ENCODE measurements at places on chromosomes 1 and 21.
A peak's percentile ranks its signal among the peaks of the same experiment; 100 is the strongest.

DNA sequence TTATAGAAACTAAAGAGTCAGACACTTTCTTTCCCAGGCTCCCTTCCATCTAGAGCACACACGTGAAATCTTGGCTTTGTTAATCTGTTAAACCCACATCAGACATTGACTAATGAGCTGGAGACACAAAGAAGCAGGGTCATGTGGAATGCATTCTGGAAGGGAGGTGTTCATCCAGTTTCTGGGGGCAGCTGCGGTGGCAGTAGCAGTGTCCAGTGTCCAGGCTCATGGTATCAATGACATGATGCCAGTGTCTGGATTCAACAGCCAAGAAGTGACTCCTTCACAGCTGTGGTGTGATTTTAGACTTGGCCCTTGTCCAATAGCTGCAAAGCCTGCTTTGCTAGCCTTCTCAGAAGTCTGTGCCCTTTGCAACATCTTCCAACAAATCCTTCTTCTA is 95.2 kb downstream of the NTPCR start:
- DNase-seq = no peak

- DNase-seq = no peak
Observed at GRCh38 chr1:6969106-6969505, 183.9 kb downstream of the CAMTA1 start.

DNA sequence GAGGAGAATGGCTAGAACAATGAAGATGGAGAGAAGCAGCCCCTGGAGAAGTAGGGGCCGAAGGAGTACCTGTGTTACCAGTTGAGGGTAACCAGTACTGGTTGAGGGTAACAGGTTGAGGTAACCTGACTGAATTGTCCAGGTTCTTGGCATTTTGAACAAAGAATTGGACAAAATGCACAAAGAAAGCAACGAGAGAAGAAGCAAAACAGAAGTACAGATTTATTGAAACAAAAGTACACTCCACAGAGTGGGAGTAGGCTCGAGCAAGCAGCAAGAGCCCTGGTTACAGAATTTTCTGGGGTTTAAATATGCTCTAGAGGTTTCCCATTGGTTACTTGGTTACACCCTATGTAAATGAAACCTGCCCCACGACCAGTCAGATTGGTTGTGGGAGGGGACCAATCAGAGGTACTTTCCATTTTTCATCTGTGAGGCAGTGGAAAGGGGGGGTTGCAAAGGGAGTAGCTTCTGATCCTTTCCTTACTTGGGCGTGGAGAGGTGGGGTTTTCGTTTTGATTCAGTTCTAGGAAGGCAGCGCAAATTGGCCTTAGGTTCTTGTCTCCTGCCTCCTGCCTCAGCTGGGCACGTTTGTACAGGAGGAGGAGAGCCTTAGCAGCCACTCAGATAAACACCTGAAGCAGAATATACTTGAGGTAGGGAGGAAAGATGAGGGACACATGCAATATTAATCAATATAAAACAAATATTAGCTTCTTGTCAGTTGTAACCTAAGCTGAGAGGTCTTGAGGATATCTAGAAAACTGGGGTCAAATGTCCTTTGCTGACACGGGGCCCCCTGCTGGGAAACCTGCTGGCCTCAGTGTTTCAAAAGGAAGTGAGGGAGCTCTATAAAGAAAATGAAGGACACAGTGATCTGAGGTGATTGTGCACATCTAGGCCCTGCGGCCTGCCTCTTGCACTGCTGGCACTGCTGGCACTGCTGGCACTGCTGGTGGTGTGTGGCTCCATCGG is 14.3 kb upstream of the LSM10 start:
- DNase-seq = peak; percentile 86

DNA sequence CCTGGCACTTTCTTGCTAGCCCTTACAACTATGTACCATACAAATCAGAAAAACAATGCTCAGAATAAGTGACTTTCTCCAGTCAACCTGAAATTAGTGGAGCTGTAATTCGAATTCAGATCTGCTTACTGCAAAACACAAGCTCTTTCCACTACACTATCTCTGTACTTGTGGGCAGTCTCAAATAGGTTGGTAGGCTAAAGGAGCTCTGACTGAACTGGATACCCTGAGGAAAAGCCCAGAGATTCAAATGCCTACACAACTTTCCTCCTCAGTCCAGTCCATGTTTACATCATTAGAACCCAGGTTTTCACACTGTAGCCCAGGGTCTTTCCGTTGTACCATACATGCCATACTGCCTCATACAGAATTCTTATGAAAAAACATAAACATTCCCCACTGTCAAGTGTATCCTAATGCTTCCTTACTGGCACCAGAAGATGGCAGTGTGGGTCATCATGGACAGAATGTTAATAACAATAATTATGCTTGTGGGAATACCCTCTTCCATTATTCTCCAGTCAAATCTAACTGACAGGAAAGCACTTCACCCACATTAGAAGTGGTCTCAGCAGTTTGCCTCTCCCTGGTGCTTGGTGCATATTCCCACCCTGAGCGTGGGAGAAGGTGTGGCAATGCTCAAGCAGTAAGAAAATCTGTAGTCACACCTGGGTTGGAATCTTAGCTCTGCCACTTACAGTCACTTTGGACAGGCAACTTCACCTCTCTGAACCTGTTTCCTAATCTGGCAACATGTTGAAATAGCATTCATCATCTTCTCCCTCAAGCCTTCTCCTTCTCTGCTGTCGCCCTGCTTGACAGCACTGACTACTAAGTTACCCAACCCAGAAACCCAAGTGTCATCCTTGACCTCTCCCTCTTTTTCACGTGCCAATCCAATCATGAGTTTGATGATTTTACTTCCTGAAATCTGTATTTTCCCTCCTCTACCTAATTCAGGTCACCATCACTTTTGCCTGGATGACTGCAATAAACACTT is 14.4 kb upstream of the ZFYVE9 start:
- DNase-seq = peak; percentile 59

DNA sequence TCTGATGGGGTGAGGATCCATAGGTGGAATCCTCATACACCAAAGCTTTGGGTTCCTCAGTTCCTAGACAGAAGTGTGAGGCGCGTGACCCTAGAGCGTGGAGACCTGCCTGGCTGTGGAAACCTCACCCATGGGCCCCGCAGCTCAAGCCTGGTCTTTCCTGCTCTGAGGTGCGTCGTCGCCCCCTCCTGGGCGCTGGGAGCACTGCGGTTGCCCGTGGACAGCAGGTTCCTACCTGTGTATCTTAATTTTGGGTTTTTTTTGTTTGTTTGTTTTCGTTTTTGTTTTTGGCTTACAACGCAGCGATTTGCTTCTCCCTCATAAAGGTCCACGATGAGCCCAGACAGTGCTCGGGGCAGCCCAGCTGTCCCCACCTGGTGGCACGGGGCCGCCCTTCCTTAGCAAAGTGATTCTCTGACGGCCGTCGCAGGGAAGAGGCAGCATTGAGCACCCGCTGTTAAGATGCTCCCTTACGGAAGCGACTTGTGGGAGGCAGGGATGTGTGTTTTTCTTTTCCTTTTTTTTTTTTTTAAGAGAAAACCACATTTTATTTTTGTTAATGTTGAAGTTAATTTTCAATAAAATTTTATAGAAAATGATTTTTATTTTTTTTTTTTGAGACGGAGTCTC is 36.5 kb upstream of the TRAPPC10 start:
- peak; percentile 50 for DNase-seq

DNA sequence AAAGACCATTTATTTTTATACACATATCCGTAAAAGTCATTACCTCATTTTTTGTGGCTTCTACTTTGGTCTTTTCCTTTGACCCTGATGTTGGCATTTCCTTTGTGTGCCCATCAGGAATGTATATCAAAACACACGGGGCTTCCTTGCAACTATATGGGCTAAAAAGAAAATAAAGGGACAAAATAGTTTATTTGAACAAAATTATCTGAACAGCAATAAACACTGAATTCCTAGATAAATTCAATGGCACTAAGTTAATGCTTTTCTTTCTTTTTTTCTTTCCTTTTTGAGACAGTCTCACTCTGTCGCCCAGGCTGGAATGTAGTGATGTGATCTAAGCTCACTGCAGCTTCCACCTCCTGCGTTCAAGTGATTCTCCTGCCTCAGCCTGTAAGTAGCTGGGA is 45.2 kb downstream of the EPRS1 start:
- no peak for DNase-seq

Data from inflammatory macrophage treated with lipopolysaccharide for 4 hours (primary cell).